ENCODE measurements at places on chromosomes 13 and 19.

GRCh38 chr13:73720216-73720840, 413.9 kb downstream of the KLF12 start:
- DNase-seq = no peak

DNA sequence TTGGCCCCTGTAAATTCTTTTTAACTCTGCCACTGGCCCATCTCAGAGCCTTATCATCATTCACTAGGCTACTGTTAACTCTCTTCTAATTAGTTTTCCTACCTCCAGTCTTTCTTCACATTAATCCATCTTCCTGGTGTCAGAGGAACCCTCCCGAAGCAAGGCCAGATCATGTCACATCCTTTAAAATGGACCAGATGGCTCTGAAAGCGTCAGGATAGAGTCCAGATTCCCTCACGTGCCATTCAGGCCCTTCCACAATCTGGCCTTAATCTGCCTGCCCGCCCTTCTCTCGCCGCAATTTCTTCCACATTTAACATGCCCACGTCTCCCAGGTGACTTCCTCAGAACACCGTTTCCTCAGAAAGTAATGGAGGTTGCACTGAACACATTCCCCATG, 86.5 kb downstream of the RFC3 start:
- no peak for DNase-seq

- DNase-seq = no peak
Observed at GRCh38 chr13:98783856-98784478, 31.5 kb upstream of the SLC15A1 start.

DNA sequence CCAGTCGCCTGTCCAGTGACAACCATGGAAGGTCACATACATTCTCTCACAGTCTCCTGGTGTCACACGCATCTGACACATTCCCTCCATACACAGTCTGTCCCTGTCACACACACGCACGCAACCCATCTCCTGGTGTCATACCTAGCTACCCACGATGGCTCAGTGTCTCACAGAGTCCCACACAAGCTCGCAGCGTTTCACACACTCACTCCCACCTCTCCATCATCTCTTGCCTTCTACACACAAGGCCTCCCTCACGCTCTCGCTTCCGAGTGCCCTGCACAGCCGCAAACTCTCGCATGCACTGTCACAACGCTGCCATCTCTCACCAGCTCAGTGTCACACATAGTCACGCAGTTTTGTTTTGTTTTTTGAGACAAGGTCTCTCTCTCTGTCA, 1.2 kb upstream of the GNG8 start:
- no peak for DNase-seq

DNA sequence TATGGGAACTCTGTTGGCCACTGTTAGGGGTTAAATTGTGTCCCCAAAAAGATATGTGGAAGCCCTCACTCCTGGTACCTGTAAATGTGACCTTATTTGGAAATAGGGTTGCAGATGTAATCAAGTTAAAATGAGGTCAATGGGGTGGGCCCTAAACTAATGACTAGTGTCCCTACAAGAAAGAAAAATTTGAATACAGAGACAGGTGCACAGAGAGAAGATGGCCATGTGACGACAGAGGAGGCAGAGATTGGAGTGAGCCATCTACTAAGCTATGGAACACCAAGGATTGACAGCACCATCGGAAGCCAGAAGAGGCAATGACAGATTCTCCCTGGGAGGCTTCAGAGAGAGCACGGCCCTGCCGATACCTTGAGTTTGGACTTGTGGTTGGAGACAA, 16.5 kb downstream of the POU2F2 start:
- no peak for DNase-seq
